ENCODE measurements at places on chromosomes 4 and X. TPM values are rescaled to one million over a fixed set of nuclear protein-coding genes. Genes with fewer than 3 reads are reported as not detected.

DNA sequence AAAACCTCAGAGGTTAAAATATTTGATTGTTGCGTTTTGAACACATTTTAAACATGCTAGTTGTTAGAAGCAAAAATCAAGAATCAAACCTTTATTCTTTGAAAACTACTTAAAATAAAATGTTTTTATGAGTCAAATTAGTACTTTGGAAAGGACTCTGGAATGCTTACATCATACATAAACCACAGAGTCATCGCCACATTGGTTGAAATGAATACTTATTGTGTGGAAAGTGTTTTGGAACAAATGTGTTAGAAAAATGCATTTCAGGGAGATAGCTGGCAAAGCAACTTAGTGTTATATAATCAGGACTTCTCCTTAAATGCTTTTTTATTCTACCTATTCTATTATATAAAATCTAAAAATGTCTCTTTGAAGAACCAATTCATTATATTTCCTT, 49.4 kb upstream of the CAMK2D start:
- no peak for DNase-seq
- no peaks in the 10 kb centered on the region for H3K36me3 ChIP-seq
- H3K27me3 ChIP-seq: peaks cover 3% of the 10 kb centered on the region
- H3K4me3 ChIP-seq: no peak overlapping the region
- H3K4me1 ChIP-seq: peaks cover 2% of the 10 kb centered on the region

DNA sequence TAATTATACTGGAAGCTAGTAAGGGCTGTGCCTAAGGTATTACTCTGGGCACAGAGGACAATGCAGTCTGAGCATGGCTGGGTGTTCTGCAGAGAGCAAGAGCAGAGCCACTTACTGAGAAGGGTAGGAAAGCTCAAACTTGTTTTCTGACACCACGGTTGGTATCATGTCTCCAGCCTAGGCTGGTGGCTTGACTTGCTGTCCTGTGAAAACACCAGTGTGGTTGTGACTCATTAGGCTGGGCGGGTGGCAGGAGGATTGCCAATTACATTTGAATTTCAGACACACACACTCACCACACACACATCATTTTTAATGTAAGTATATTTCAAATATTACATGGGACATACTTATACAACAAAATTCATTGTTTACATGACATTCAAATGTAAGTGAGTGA, 19.7 kb upstream of the MTM1 start:
- no peak for DNase-seq
- H3K27ac ChIP-seq: no peak overlapping the region
- H3K27me3 ChIP-seq: no peaks in the 10 kb centered on the region
- no peak overlapping the region for H3K4me3 ChIP-seq
- peaks cover 19% of the 10 kb centered on the region for H3K4me1 ChIP-seq

DNA sequence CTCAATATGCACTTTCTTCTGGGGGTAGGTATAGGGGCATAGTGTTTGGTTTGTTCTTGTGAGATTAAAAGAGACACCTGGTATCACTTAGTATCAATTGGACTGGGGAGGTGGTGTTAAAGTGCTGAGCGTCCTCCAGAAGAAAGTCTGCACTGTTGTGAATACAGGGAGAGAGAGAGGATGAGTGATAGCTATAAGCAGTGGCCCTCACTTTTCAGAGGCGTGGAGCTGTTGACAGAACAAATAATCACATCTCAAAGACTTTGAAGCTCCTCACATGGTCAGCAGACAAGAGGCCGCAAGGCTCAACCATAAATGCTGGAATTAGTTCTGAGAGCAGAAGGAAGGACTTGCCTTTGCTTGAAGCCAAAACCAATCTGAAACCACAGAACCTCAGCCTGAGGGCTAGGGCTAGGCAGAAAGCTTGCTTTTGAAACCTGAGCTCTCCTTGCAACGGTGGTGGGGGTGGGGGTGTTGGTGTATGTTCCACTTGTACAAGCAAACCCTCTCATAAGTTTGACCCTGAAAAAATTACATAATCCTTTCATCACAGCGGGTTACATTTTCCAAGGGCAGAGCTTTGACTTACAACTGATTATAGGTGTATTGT, 123.2 kb upstream of the SCML1 start:
- DNase-seq: peak; percentile 60
- H3K4me1 ChIP-seq: peaks cover 11% of the 10 kb centered on the region
- H3K4me3 ChIP-seq: no peak overlapping the region
- H3K27me3 ChIP-seq: no peaks in the 10 kb centered on the region

- H3K4me3 ChIP-seq: no peak overlapping the region
- no peaks in the 10 kb centered on the region for H3K36me3 ChIP-seq
- no peaks in the 10 kb centered on the region for H3K4me1 ChIP-seq
- no peak overlapping the region for H3K27ac ChIP-seq
These were observed 942.3 kb upstream of the SLIT2 start for GRCh38 chr4:19309378-19309777.

The KIT gene
- total RNA-seq: 0.12 TPM

The TMEM271 gene
- total RNA-seq: not detected
